M059J (cell line): ENCODE measurements at places on chromosomes 7 and 10.

- peak; percentile 78 for DNase-seq
Observed at GRCh38 chr10:122850705-122851640, 5.3 kb upstream of the CUZD1 start.

- no peak for DNase-seq
Observed at GRCh38 chr7:129576138-129576537, 35.4 kb upstream of the NRF1 start.

DNA sequence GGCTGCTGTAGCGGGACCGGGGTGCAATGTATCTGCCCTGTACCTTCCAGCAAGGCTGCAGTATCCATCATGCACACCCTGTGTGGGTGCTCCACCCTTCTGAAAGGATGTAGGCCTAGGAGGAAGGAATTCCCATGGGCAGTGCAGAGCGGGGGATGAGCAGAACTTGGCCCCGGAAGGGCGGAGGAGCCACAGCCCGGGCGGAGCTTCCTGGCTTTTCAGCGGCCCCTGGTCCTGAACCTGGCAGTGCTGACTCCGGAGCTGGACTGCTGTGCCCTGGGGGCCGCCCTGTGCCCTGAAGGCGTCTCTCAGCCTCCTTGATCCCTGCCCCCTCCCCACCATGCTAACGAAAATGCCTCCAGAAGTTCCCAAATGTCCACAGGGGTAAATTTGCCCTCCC lies 175.8 kb downstream of the TCERG1L start:
- no peak for DNase-seq

DNA sequence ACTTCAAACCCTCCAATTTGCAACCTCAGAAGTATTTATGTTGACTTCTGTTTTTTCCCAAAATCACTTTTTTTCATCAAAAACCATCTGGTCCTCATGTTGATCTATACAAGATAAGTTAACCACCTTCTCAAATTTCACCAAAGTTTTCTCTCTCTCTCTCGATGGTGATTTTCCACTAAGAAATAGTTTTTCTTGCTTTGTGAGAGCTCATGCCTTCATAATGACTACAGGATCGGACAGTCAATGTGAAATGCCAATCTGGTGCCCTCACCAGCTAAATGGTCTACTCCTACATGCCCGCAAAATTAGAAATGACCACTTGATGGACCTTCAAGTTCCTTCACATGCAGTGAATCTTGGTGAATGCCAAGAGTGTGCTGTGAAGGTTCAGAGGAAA lies 40.4 kb downstream of the CNNM1 start:
- peak; percentile 92 for DNase-seq

- DNase-seq = no peak
Observed at GRCh38 chr10:122276611-122277208, 5.6 kb downstream of the BTBD16 start.

DNA sequence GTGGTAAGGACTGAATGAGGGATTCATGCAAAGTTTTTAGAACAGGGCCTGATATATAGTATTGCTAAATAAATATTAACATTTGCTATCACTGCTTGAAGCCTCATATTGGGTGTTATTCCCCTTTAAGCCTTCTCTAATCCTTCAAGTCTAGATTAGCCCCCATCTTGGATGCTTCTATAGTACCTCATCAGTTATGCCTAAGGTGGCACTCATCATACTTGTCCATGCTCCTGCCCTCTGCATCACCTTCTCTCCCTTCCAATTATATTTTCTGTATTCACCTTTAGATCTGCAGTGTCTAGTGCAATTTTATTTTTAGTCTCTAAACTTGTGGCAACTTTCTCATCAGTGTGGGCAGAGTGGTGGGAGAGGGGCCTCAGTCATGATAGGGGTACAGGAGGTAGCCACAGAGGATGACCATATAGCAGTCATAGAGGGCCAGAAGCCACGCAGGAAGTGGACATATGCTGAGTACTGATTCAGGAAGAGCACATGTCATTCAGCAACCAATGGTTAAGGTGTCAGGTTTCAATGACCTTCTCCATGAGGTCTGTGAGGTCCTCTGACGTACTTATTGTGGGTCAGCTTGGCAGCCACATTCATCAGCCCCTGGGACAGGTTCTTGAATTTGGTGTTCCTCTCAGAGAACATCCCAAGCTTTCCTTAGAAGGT lies 2.5 kb downstream of the ENTPD1 start:
- peak; percentile 2 for DNase-seq

DNA sequence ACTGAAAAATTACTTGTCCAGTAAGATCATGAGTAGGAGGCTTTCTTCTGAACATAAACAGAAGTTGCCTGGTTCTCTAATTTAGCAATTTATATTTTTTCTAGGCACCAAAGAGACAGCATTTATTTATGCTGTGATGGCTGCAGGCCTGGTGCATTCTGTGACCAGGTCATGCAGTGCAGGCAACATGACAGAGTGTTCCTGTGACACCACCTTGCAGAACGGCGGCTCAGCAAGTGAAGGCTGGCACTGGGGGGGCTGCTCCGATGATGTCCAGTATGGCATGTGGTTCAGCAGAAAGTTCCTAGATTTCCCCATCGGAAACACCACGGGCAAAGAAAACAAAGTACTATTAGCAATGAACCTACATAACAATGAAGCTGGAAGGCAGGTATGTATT lies 2.8 kb downstream of the WNT16 start:
- no peak for DNase-seq

DNA sequence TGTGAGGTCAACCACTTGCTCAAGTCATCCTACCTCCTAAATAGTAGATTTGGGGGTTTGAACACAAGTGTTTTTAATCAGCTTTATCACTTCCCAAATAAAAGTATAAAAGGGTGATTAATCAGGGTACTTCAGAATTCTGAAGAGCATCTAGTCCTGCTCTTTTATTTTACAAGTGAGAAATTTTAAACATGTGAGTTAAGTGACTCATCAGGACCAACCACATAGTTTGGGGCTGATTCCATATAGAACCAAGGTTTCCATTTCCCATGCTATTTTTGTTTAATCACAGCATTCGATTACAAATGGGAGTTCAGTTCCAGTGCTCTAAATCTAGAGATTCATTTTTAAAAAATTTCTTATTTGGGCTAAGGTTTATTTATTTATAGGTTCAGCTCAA lies 113.4 kb downstream of the GPR158 start:
- no peak for DNase-seq

- no peak for DNase-seq
Observed at GRCh38 chr10:110348336-110348735, 43.6 kb upstream of the SMNDC1 start.

GRCh38 chr7:155237297-155237696 lies 60.4 kb upstream of the INSIG1 start:
- DNase-seq = no peak

DNA sequence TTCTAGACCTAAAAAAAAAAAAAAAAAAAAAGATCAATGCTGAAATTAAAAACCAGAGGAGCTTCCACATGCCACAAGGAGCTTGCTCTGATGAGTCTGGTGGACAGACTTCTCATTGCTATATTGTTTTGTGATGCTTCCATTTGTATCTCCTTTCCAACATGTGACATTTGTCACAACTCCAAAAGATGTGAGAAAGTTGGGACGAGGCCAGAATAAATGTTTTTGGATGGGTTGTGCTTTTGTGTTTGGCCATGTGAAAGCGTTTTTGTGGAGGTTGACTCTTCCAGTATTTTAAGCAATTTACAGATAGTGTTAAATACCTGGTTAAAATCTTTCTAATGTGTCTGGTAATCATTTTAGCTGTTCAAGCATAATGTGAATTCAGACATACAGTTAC lies 280.1 kb downstream of the SKAP2 start:
- no peak for DNase-seq

GRCh38 chr10:29617880-29618340 lies 16.9 kb downstream of the SVIL start:
- DNase-seq = no peak

- DNase-seq = no peak
Observed at GRCh38 chr7:49150486-49150885, 226.1 kb downstream of the CDC14C start.

GRCh38 chr10:117175215-117175900 lies 21.9 kb upstream of the KCNK18 start:
- peak; percentile 12 for DNase-seq

DNA sequence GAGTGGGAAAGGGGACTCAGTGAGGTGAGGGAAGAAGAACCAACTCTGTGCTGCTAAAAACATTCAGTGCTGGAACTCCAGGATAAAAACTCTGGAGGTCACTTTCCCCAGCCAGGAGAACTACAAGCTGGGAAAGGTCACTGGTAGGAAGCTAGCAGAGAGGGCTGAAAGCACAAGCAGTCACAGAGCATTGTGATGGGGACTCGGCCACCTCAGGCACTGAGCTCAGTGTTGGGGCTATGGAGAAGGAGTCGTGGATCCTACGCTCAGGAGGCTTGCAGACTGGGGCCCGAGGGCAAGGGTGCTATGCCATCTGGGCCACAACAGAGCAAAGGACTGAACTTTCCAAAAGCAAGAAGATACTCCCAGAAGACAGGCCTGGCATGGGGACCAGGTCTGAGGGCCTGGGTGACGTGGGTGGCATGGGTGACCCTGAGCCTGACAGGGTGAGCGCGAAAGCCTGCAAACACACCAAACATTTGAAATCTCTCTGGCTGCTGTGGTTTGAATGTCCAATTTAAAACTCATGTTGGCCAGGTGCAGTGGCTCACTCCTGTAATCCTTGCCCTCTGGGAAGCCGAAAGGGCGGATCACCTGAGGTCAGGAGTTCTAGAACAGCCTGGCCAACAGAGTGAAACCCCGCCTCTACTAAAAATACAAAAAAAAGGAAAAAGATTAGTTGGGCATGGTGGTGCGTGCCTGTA lies 9.8 kb upstream of the ARHGAP19 start:
- no peak for DNase-seq

- DNase-seq = no peak
Observed at GRCh38 chr7:42639930-42640329, 271.9 kb downstream of the C7orf25 start.

- peak; percentile 37 for DNase-seq
Observed at GRCh38 chr10:51000164-51000563, 74.1 kb upstream of the PRKG1 start.

GRCh38 chr10:88557658-88558057 lies 25.5 kb downstream of the RNLS start:
- DNase-seq = peak; percentile 78

DNA sequence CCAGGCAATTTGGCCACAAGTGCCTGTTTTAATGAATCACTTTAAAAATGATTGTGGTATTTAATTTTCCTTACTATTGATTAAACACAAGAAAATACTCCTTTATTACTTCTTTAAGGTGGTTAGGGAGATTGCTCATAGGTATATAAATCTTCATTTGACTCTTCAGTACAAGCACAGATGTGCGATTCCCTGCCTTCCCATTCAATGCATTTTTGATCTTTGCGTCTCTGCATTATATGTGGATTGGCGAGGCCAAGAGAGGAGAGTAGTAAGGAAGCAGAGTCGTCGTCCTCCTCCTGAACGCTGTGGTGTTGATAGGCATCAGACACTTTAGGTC lies 683.7 kb downstream of the LRMDA start:
- no peak for DNase-seq

DNA sequence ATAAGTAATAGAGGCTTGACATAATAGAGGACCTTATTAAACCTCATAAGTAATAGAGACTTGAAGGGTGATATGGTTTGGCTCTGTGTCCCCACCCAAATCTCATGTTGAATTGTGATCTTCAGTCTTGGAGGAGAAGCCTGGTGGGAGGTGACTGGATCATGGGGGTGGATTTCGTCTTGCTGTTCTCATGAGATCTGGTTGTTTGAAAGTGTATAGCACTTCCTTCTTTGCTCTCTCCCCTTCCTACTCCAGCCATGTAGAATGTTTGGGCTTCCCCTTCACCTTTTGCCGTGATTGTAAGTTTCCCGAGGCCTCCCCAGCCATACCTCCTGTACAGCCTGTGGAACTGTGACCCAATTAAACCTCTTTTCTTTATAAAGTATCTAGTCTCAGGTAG lies 8.6 kb downstream of the KIFBP start:
- DNase-seq = no peak

GRCh38 chr7:28132959-28133870 lies 47.4 kb downstream of the JAZF1 start:
- peak; percentile 24 for DNase-seq

GRCh38 chr7:100486753-100487446 lies 3.2 kb downstream of the NYAP1 start:
- DNase-seq = peak; percentile 40

GRCh38 chr10:34776090-34776690 lies 38.9 kb downstream of the PARD3 start:
- DNase-seq = no peak

DNA sequence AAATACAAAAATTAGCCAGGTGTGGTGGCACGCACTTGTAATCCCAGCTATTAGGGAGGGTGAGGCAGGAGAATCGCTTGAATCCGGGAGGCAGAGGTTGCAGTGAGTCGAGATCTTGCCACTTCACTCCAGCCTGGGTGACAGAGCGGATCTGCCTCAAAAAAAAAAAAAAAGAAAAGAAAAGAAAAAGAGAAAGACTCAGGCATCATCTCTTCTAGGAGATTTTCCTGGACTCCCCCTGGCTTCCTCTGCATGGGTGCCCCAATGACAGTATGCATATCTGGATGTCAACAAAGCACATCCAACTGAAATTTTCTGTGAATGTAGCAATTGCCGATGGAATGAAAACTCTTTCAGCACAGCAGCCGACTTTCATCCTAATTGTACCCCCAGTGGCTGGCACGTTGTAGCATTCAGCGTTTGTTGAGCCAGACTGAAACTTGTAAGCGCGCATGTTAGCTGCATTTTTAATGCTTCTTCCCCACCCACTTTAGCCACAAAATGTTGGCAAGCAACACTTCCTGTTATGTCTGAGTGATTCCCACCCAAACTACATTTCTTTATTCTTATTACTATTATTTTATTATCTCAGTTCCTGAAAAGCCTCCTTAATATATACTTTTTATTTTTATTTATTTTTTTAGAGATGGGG lies 70.2 kb downstream of the PRTFDC1 start:
- peak; percentile 61 for DNase-seq

- DNase-seq = no peak
Observed at GRCh38 chr7:30660331-30661255, 21.7 kb downstream of the CRHR2 start.

- no peak for DNase-seq
Observed at GRCh38 chr7:31699050-31699449, 12.0 kb downstream of the PPP1R17 start.

- no peak for DNase-seq
Observed at GRCh38 chr10:74307061-74307651, 156.1 kb downstream of the ADK start.

DNA sequence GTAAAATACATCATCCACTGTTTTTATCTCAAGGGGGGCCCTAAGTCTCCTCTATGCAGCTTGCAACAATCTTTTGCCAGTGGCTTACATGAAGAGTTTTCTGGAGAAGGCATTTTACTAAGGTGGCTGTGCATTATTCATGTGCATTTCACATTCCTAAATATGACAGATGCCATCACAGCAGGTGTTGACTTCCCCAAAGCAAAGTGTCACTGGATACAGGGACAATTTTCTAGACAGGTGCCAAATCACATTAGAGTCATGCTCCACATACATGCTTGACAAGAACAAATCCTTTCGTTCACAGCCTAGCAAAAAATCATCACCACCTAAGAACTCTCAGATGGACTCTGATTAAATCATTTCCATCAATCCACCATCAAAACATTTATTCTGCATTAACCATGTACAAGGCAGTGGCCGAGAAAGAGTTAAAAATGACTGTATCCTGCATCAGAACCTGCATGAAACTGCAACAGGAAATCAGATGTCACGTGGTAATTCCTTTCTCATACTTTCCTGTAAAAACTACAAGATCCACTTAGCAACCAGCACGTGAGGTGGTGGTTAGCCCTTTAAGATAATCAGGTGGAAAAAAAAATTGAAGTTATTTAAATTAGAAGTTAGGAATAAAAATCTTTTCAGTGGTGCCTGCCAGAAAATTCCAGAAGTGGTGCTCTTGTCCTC lies 88.2 kb upstream of the AFAP1L2 start:
- peak; percentile 42 for DNase-seq

- no peak for DNase-seq
Observed at GRCh38 chr7:114885836-114886235, 36.1 kb upstream of the MDFIC start.
